Left ventricle myocardium inferior (tissue), 1 donor: ENCODE measurements at places on chromosomes 16 and 17. TPM values are rescaled to one million over a fixed set of nuclear protein-coding genes. Genes with fewer than 3 reads are reported as not detected.

- no peak for DNase-seq
- no peak overlapping the region for H3K27ac ChIP-seq
- peaks cover 62% of the 10 kb centered on the region for H3K36me3 ChIP-seq
- H3K4me3 ChIP-seq: no peak overlapping the region
- no peaks in the 10 kb centered on the region for H3K27me3 ChIP-seq
These were observed 71.0 kb downstream of the NDE1 start for GRCh38 chr16:15721018-15721417.

GRCh38 chr17:68972119-68972704, 17.0 kb upstream of the ABCA8 start:
- peaks cover 3% of the 10 kb centered on the region for H3K27me3 ChIP-seq
- DNase-seq: no peak
- peak overlapping the region; percentile 38 for H3K27ac ChIP-seq

- H3K27ac ChIP-seq: no peak overlapping the region
- H3K4me1 ChIP-seq: peaks cover 3% of the 10 kb centered on the region
- no peak for DNase-seq
- H3K27me3 ChIP-seq: no peaks in the 10 kb centered on the region
- no peaks in the 10 kb centered on the region for H3K36me3 ChIP-seq
These were observed 435.3 kb downstream of the HAPSTR1 start for GRCh38 chr16:9526791-9527190.

DNA sequence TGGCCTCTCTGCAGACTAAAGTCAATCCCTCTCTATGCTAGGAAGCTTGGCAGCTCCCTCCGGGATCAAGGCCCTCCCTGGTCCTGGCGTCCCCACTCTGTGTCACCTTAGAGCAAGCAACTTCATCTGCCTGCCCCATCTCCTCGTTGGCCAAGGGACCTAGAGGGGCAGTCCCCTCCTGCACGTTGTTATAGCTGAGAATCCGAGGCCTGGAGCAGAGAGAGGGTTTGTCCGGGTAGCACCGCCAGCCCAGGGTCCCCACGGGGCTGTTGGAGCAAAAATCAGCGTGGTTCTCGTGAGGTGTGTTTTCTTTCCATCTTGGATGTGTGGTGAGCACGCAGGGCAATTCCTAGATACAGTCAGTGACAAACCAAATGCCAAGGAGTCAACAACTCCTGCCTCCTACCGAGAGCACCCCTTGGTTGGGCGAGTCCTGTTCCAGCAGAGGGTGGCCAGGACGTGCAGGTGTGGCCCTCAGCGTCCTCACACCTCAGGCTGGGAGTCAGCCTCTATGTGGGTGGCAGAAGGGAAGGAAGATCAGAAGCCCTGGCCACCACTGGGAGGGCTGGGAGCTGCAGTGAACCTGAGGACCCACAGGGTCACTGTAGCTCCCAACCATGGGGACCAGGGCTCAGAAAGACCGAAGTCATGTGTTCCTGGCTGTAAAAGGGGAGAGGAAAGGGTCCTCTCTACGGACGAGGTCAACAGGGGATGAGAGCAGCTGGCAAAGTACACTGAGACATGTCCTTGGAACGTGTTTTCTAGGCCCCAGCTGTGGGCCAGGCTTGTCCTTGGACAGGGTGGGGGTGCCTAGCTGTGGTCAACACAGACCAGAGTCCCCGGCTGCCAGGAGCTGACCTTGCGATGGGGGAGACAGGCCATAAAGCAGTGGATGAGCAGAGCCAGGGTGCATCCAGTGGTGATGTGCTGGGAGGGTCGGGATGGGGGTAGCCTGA, 85.6 kb upstream of the CIBAR2 start:
- peak overlapping the region; percentile 79 for H3K27ac ChIP-seq
- no peaks in the 10 kb centered on the region for H3K36me3 ChIP-seq
- H3K4me1 ChIP-seq: peaks cover 77% of the 10 kb centered on the region
- no peaks in the 10 kb centered on the region for H3K27me3 ChIP-seq
- H3K4me3 ChIP-seq: no peak overlapping the region

- no peak overlapping the region for H3K4me3 ChIP-seq
- peaks cover 59% of the 10 kb centered on the region for H3K4me1 ChIP-seq
- no peaks in the 10 kb centered on the region for H3K27me3 ChIP-seq
These were observed 3.4 kb downstream of the DNAJA2 start for GRCh38 chr16:46970089-46970488.

The ALOX15B gene
- total RNA-seq: not detected

The TMEM238L gene
- total RNA-seq: not detected

- H3K36me3 ChIP-seq: no peaks in the 10 kb centered on the region
- no peak overlapping the region for H3K4me3 ChIP-seq
- no peak overlapping the region for H3K27ac ChIP-seq
- H3K4me1 ChIP-seq: no peaks in the 10 kb centered on the region
- no peak for DNase-seq
These were observed 20.4 kb upstream of the HEATR3 start for GRCh38 chr16:50045412-50045811.

The RAB11FIP4 gene
- 8.3 TPM for total RNA-seq

The PRSS22 gene
- not detected for total RNA-seq

GRCh38 chr17:73318427-73318813, 6.6 kb upstream of the CDC42EP4 start:
- no peak for DNase-seq
- H3K27me3 ChIP-seq: no peaks in the 10 kb centered on the region
- peaks cover 27% of the 10 kb centered on the region for H3K4me1 ChIP-seq
- H3K4me3 ChIP-seq: no peak overlapping the region
- H3K36me3 ChIP-seq: no peaks in the 10 kb centered on the region

The KRTAP2-2 gene
- not detected for total RNA-seq

- peak overlapping the region; percentile 83 for H3K4me3 ChIP-seq
- DNase-seq: peak; percentile 69
- H3K36me3 ChIP-seq: peaks cover 31% of the 10 kb centered on the region
- peaks cover 55% of the 10 kb centered on the region for H3K4me1 ChIP-seq
- no peaks in the 10 kb centered on the region for H3K27me3 ChIP-seq
These were observed 432 bp downstream of the ZNF276 start for GRCh38 chr16:89721546-89722391.

- peaks cover 10% of the 10 kb centered on the region for H3K4me1 ChIP-seq
- no peaks in the 10 kb centered on the region for H3K36me3 ChIP-seq
- no peak overlapping the region for H3K27ac ChIP-seq
- no peaks in the 10 kb centered on the region for H3K27me3 ChIP-seq
- DNase-seq: no peak
- H3K4me3 ChIP-seq: no peak overlapping the region
These were observed 73.3 kb upstream of the MON1B start for GRCh38 chr16:77117707-77118106.

The ZPBP2 gene
- total RNA-seq: not detected

The CES5A gene
- not detected for total RNA-seq

The AXIN2 gene
- total RNA-seq: 21.0 TPM

The SLC46A1 gene
- 6.0 TPM for total RNA-seq

GRCh38 chr16:2904922-2905240, 6.8 kb upstream of the FLYWCH1 start:
- peaks cover 30% of the 10 kb centered on the region for H3K4me1 ChIP-seq
- no peak for DNase-seq
- no peaks in the 10 kb centered on the region for H3K27me3 ChIP-seq
- peak overlapping the region; percentile 100 for H3K27ac ChIP-seq

DNA sequence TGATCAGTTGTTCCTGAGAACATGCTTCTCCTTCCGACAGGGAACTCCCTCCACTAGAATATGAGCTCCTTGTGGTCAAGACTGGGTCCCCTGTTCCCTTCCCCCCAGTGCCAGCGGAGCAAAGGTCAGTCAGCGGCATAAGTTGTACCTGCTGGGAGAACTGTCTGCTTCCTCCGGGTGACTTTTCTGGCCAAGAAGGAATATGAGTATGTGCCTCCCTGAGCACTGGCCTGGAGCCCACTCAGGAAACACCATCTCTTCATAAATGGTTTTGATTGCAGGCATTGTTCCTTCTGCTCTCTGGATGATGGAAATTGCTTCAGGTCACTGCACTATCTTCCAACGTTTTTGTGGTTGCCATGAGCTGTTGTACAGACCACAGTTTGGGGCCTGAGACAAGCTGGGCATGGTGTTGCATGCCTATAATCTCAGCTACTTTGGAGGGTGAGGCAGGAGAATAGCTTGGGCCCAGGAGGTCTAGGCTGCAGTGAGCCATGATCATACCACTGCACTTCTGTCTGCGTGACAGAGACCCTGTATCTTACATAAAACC, 2.9 kb upstream of the P4HB start:
- DNase-seq: no peak
- H3K27me3 ChIP-seq: no peaks in the 10 kb centered on the region
- H3K4me1 ChIP-seq: peaks cover 80% of the 10 kb centered on the region
- peak overlapping the region; percentile 97 for H3K27ac ChIP-seq

The MT4 gene
- total RNA-seq: not detected

- H3K4me1 ChIP-seq: peaks cover 4% of the 10 kb centered on the region
- DNase-seq: no peak
- no peak overlapping the region for H3K27ac ChIP-seq
- no peak overlapping the region for H3K4me3 ChIP-seq
- peaks cover 44% of the 10 kb centered on the region for H3K27me3 ChIP-seq
These were observed 8.2 kb upstream of the C16orf74 start for GRCh38 chr16:85759136-85759535.

- peak overlapping the region; percentile 82 for H3K27ac ChIP-seq
- H3K27me3 ChIP-seq: no peaks in the 10 kb centered on the region
- H3K36me3 ChIP-seq: no peaks in the 10 kb centered on the region
- peaks cover 85% of the 10 kb centered on the region for H3K4me1 ChIP-seq
- H3K4me3 ChIP-seq: no peak overlapping the region
These were observed 58.0 kb downstream of the PITPNC1 start for GRCh38 chr17:67435122-67435521.

DNA sequence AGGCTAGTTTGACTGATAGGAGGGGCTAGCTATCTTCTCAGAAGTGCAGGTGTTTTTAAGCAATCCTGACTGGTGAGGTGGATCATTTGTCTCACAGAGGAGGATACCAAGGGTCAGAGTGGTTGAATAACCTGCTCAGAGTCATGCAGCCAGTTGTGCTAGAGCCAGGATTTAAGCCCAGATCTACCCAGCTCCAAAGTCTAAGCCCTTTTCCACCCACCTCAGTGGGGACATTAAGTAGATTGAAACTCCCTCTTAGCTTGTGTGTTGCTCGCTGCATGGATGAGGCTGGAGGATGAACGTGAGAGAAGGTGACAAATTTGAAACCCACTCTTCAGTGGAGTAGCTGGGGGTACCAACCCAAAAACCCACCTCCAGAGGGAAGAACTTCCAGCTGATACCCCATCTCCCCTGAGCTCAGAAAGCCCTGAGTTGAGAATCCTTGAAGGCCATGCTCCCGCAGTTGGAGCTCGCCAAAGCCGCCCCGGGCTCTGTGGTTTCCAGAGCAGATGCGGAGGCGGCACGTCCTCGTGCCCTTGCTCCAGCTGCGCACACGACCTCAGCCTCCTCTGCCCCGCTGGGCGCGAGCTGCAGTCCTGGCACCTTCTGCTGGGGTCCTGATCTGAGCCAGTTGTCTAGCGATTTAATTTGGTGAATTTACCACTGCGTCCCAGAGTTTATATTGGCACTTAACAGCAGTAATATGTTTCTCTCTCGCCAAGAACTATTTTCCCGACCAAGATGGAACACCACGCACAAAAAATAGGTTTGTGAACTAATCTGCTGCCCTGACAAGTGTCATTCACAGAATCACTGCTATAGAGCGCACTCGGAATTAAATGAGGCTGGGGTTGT, 159.5 kb downstream of the CCDC182 start:
- H3K4me3 ChIP-seq: no peak overlapping the region
- peaks cover 19% of the 10 kb centered on the region for H3K4me1 ChIP-seq
- H3K36me3 ChIP-seq: no peaks in the 10 kb centered on the region
- no peak overlapping the region for H3K27ac ChIP-seq
- H3K27me3 ChIP-seq: no peaks in the 10 kb centered on the region

DNA sequence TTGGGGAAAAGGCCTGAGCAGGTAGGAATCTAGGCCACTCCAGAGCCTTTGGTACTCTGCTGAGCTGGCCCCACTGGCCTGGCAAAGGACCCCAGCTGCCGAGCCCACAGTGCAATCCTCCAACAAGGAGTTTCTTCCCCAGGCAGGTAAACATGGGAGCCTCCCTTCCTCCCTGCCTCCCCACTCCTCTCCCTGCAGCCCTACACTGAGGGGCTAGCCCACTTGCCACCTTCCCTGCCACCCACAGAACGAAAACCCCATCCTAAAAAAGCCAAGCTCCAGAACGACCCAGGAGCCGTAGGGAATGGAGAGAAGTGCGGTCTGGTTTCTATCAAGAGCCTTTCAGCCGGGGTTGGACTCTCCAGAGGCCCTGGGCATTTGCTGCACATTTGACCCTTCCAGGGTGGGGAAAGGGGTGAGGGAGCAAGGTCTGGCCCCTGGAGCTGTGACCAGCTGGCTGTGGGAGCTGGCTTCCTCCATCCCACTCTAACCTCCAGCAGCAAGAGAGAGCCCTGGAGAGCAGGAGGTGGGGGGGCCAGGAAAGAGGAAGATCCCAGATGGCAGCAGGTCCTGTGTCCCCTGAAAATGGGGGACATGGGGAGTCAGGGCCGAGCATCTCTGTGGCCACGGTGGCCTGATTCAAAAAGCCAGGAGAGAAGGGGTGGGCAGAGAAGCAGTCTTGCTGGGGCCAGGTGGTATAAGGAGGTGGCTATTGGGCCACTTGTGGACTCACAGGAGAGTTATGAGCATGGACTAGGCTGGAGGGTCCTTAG, 1.3 kb downstream of the HID1 start:
- peaks cover 27% of the 10 kb centered on the region for H3K27me3 ChIP-seq
- DNase-seq: no peak
- peaks cover 40% of the 10 kb centered on the region for H3K4me1 ChIP-seq
- no peaks in the 10 kb centered on the region for H3K36me3 ChIP-seq
- peak overlapping the region; percentile 82 for H3K27ac ChIP-seq
- H3K4me3 ChIP-seq: peak overlapping the region; percentile 86

DNA sequence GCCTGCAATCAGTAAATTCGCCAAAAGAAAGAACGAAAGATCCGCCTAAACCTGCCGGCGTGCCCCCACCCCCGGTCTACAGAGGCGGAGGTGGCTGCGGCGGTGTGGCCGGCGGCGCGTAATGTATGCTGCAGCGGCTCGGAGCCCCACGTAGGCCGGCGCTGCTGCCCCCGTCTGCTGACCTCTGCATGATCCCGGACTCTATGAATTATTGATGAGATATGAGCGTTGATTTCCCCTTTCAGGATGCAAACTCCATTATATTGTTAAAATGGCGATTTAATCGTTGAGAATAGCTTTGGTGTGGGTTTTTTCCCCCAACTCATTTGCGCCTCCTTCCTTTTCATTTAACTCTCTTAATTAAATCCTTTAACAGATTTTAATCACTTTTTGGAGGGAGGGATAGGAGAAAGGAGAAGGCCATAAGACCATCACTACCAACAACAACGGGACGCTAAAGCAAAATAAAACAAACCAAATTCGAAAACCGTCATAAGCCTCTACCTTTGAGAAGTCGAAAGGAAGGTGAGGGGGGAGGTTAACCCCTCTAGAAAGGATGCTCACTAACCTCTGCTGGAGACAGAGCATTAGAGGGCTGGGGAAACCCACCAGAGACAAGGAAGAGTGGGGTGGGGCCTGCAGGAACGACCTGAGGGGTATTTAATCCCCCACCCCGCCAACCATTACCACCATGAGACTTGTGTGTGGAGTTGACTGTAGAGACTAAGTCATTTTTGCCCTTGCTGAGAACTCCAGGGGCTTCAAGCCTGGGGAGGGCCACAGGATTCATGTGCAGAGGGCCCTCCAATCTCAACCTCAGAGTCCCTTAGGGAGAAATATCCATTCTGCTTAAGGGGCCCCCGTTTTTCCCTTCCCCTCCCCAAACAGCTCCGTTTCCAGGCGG, 3.4 kb downstream of the HOXB3 start:
- no peak for DNase-seq
- H3K4me3 ChIP-seq: peak overlapping the region; percentile 70
- peaks cover 18% of the 10 kb centered on the region for H3K4me1 ChIP-seq
- no peaks in the 10 kb centered on the region for H3K36me3 ChIP-seq

- H3K4me3 ChIP-seq: no peak overlapping the region
- H3K27me3 ChIP-seq: no peaks in the 10 kb centered on the region
- H3K36me3 ChIP-seq: no peaks in the 10 kb centered on the region
- H3K4me1 ChIP-seq: no peaks in the 10 kb centered on the region
These were observed 113.7 kb upstream of the DHX40 start for GRCh38 chr17:59451706-59452105.

The PPY gene
- not detected for total RNA-seq
